ENCODE measurements at places on chromosomes 7 and 10.

DNA sequence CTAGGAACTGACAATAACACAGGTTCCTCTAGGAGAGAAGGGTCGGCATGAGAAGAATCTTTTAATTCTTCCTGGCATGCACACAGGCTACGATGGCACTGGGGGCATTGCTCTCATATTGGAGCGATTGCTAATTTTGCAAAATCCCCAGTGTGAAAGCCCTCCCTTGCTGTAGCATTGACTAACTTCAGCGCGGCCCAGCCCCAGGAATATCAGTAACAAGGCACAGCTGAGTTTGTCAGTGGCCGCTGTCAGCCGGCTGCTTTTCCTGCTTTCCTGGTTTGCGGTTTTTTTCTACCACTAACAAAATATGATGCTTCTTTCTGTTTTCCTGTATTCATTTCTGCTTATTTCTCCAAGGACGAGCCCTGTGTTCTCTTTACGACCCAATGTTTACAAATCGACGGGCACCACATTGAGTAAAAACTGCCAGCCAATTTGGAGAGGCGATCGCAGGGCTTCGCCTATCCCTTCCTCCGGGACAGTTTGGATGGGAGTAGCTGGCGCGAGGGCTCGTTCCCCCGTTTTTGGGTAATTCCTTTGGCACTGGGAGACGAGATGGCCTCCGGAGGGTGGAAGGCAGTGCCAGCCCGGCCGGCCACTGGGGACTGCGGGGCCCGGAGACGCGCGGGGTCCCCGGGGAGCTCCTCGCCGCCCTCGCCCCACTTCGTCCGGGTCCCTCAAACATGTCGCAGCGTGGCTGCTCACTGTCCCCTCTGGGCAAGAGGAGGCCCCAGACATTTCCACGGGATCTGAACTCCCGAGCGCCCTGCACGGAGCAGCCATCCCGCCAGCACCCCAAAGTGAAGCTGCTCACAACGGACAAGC is 967 bp downstream of the ADARB2 start:
- DNase-seq = no peak

- no peak for DNase-seq
Observed at GRCh38 chr7:25669281-25669781, 441.0 kb upstream of the NPVF start.

DNA sequence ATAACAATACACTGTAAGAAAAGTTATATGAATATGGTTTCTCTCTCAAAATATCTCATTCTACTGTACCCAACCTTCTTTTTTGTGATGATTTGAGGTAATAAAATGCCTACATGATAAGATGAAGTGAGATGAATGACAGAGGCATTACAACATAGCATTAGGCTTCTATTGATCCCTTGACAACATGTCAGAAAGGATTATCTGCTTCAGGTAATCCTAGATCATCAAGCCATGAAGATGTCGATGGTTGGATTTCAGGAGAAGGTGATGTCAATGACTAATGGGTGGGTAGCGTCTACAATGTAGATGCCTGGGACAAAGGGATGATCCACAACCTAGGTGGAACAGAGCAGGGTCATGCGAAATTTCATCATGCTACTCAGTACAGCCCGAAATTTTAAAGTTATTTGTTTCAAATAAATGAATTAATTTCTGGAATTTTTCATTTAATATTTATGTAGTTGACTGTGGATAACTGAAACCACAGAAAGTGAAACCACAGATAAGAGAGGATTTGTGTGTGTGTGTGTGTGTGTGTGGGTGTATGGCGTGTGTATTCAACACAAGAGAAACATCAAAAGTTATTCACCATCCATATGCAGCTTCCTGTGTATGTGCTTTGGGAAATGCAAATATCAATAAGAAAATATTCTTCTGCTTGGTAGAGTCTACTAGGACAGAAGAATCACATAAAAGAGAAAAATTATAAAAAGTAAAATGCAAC is 77.0 kb downstream of the MAGI2 start:
- DNase-seq = no peak

- DNase-seq = no peak
Observed at GRCh38 chr7:148185041-148185440, 405.5 kb upstream of the C7orf33 start.

DNA sequence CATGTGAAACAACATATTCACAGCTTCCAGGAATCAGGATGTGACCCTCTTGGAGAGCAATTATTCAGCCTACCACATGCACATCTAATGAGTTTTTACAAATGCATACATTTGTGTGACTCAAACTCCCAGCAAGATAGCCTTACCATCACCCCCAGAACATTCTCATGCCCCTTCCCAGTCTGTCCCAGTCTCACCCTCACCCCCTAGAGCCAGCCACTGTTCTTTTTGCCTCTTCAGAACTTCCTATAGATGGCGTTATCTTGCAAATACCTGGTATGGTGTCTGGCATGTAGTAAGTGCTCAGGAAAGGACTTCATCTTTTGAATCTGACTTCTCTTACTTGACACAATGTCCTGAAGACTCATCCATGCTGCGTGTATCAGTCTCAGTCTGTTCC is 23.9 kb upstream of the AOC1 start:
- DNase-seq = no peak

DNA sequence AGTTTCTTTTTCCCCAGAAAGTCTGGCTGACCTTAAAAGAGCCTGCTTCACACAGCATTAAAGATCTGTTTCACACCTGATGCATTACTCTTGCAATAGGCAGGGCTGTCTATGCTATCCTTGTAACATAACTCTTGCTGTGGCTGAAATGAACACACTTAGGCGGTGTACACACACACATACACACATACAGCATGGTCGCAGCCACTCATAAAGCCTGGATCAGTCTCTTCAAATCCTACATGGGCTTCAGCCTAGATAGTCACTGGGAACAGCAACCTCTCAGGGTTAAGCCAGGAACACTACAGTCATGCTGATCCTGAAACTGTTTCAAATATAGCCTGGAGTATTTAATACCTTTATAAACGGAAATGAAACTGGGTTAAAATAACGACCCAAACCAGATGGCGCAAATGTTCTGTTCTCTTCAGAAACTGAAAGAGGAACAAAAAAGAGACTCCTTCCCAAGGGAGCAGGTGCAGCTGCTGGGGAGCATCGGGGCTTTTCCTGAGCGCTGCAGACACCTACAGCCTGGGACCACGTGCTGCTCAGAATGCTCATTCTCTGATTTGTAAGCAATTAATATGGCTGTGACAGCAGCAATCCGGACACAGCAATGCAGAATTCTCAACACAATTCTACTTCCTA is 61.0 kb upstream of the SFMBT2 start:
- DNase-seq = peak; percentile 33

- no peak for DNase-seq
Observed at GRCh38 chr10:102777711-102778453, 34.1 kb downstream of the WBP1L start.

GRCh38 chr7:395643-396042 is 105.7 kb downstream of the FOXL3 start:
- no peak for DNase-seq

- DNase-seq = no peak
Observed at GRCh38 chr7:92851732-92852131, 15.4 kb upstream of the CDK6 start.

DNA sequence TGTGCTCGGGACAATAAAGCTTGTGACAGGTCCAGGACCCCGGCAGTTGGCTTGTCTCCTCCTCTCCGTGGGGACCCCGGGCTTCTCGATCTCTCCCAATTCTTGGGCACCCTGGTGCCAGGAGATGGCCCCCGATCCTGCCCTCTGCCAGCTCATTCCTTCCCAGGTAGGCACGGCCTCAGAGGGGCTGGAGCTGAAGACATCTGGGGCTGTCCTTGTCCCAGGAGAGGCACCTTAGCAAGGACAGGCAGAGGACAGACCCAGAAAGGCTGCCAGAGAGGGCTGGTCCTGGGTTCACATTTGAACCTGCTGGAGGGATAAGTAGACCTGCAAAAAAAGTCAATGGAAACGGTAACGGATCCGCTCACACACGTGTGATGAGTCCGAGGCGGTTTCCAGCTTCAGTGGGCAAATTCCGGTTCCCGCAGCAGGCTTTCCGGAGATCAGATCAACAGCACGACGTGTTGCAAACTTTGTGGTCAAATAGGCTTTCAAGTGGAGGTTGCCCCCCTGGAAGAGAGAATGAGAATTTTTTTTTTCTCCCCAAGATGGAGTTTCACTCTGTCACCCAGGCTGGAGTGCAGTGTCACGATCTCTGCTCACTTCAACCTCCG is 47.7 kb upstream of the GTF2IRD1 start:
- no peak for DNase-seq

GRCh38 chr10:125089469-125089868 is 70.9 kb downstream of the CTBP2 start:
- no peak for DNase-seq

GRCh38 chr10:125114761-125115391 is 45.5 kb downstream of the CTBP2 start:
- no peak for DNase-seq

GRCh38 chr7:36615852-36616540 is 108.3 kb downstream of the AOAH start:
- no peak for DNase-seq

- DNase-seq = no peak
Observed at GRCh38 chr7:99070361-99070760, 73.5 kb downstream of the SMURF1 start.

DNA sequence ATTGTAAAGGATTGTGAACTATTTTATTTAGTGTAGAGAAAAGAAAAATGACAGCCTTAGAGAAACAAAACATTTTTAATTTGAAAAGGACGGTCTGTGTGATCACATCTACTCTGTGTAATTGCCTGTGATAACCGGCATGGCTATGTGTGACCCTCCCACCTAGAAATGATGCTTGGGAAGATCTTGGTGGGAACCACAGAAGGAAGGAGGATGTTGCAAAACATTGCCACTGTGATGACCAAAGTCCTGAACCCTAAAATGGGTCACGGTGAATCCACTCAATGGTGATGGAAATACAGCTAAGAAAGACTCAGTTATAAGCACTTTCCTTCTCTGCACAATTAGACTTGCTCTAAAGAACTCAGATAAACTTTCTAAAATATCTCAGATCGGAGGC is 221.3 kb upstream of the FRMD4A start:
- no peak for DNase-seq

- DNase-seq = no peak
Observed at GRCh38 chr7:27619492-27619891, 43.2 kb downstream of the HIBADH start.

DNA sequence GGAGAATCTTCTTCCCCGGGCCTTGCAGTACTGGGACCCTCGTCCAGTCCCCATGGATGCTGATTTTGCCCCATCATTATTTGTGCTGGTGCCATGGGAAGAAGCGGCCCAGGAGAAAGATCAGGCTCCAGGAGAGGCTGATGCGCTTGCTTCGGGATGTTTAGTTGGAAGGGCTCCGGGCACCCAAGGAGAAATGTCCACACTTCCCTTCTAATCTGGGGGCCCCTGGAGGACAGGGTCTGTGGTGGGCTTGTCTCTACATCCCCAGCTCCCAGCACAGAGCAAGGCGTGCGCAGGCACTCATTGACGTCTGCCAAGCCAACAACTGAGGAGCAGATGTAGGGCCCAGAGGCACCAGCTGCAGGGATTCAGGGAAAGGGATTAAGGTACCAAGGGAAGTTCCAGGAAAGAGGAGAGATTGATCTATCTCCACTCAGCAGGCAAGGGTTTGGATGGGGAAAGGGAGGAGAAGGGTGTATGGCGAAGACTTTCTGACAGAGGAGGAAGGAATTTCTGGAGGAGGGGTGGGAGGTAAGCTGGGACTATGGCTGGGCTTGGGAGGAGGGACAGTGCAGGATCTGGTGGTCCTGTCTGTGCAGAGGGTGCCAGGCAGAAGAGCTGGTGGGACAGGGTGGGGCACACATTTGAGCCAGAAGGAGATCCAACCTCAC is 38.7 kb upstream of the LEP start:
- DNase-seq = no peak

Data from GM12892 (cell line).